ENCODE measurements at places on chromosomes 1 and 21. TPM values are rescaled to one million over a fixed set of nuclear protein-coding genes. Genes with fewer than 3 reads are reported as not detected.
A peak's percentile ranks its signal among the peaks of the same experiment; 100 is the strongest.

The TMEM82 gene
- total RNA-seq: not detected

DNA sequence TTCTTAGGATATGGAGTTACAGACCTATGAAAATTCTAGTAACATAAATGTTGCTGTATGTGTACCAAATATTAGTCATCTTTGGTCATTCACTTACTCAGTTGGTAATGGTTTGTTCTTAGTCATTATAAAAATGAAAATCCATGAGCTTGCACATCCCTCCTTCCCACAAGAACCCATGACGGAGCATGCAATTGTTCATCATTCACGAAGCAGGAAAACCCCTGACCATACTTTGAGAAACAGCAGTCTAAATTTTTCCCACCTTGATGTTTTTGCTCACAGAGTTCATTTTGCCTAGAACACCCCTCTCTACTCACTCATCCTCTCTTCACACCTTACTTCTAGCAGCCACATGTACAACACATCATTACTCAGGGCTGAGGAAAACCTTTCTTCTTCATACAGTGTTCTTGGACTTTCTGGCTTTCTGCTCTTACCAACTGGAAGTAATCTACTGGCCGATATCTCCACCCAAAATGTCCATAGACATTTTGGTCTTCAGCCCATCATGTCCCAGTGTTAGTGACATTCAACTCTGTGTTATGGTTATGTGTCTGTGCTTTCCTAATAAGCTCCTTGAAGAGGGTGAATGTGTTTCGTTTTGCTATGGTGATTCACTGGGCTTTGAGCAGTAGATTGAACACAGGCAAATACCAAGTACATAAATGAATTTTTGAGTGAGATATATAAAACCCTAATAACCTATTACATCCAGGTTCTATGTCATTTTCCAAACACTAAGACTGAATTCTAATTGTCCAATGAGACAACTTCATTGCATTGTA is 189.9 kb downstream of the ZC3H11B start:
- DNase-seq: peak; percentile 89
- no peak overlapping the region for H3K4me3 ChIP-seq
- H3K36me3 ChIP-seq: no peaks in the 10 kb centered on the region
- H3K4me1 ChIP-seq: peaks cover 2% of the 10 kb centered on the region

DNA sequence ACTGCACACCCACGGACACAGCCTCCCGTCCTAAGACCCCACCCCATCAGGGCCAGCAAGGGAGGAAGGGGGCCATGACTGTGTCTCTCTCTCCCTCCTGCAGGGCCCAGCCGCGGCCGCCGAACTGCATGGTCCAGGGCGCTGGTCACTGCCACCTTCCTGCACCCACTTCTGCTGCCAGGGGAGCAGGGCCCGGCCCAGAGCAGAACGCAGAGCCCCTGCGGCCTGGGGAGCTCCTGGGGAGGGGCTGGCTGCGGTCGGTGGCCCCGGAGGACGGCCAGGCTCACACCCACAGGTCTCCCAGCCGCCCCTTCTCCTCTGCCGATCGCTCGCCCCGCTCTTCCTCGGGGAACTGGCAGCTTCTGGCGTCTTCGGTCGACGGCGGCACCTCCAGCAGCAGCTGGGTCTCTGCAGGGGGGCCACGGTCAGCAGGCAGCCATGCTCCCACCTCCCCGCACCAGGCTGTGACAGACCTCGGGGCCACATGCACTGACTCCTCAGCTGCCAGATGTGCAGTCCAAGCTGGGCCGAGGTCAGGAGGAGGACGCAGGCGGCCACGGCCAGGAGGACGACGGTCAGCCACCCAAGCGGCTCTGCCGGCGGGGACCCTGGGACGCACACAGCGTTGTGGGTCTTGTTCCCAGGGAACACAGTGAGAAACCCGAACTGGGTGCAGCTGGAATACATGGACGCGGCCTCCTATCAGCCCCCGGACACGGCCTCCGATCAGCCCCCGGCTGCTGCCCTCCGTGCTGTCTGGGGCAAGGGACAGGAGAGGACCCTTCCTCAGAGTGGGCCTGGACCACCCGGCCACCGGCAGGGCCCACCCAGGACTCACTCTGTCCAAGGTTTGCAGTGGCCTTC is 2.6 kb downstream of the TNFRSF18 start:
- H3K4me1 ChIP-seq: peaks cover 8% of the 10 kb centered on the region
- no peak overlapping the region for H3K27ac ChIP-seq
- DNase-seq: no peak
- H3K4me3 ChIP-seq: no peak overlapping the region
- H3K27me3 ChIP-seq: no peaks in the 10 kb centered on the region

The AJAP1 gene
- under 0.01 TPM for total RNA-seq

The MFAP2 gene
- total RNA-seq: 2.5 TPM

GRCh38 chr1:89965193-89965768 is 29.6 kb upstream of the ZNF326 start:
- no peaks in the 10 kb centered on the region for H3K36me3 ChIP-seq
- no peak overlapping the region for H3K4me3 ChIP-seq
- H3K27ac ChIP-seq: no peak overlapping the region
- peaks cover 4% of the 10 kb centered on the region for H3K4me1 ChIP-seq
- no peaks in the 10 kb centered on the region for H3K27me3 ChIP-seq
- no peak for DNase-seq

- H3K36me3 ChIP-seq: no peaks in the 10 kb centered on the region
- H3K4me1 ChIP-seq: peaks cover 9% of the 10 kb centered on the region
- peak; percentile 34 for DNase-seq
- peak overlapping the region; percentile 86 for H3K27ac ChIP-seq
Observed at GRCh38 chr1:202807451-202807925, 733 bp downstream of the KDM5B start.

DNA sequence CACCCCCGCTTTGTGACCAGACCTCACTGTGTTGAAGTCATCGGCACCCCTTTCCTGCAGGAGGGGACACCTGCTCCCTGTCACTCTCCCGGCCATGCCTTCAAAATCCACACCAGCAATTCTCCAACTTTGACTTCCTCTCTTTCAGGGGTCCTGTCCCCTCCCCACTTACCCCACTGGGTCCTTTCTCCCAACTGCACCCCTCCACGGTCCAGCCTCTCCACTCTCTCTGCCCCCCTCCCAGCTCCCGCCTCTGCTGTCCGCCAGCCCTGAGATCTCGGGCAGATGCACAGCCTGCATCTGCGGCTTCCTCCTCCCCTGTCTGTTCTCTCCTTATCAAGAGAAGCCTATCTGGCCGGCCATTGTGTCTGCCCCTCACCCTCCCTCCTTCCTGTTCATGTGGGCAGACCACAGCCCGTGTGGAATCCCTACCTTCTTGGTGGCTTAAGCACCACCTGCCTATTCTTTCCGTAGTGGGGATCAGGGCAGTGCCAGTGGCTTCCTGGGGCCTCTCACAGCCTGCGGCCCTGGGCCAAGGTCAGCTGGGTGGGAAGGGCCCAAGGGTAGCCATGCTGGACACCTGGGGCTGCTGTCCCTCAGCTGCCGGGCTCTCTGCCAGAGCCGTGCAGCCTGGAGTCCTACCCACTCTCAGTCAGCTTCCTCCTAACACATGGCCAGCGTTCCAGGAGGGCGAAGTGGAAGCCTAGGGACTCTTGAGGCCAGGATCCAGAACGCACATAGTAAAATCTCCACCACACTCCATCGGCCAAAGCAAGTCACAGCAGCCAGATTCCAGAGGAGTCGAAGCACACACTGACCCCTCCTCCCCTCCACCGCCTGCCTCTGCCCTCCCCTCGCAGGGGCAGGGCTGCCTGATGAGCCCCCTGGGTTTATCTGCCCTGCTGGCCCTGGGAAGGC is 5.1 kb upstream of the HES4 start:
- H3K36me3 ChIP-seq: no peaks in the 10 kb centered on the region
- H3K4me3 ChIP-seq: no peak overlapping the region
- H3K27me3 ChIP-seq: no peaks in the 10 kb centered on the region
- H3K4me1 ChIP-seq: peaks cover 8% of the 10 kb centered on the region
- no peak overlapping the region for H3K27ac ChIP-seq

- no peak overlapping the region for H3K27ac ChIP-seq
- H3K36me3 ChIP-seq: peaks cover 9% of the 10 kb centered on the region
- DNase-seq: no peak
- peaks cover 5% of the 10 kb centered on the region for H3K27me3 ChIP-seq
- H3K4me3 ChIP-seq: no peak overlapping the region
- H3K4me1 ChIP-seq: peaks cover 17% of the 10 kb centered on the region
Observed at GRCh38 chr1:155133799-155134281, 1.8 kb upstream of the SLC50A1 start.

DNA sequence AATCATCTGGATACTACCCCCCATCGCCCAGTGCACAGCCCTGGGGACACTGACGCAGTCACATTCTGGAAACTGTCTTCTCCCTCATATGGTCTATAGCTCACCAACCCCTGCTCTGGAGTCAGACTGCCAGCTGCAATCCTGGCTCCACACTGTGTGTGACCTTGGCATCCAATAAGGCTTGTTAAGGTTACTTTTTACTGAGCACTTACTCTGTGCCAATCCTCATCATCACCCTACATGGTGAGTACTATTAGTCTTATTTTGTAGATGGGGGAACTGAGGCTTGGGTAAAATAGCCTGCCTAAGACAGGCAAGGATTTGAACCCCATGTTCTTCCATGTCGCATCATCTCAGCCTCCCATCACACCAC is 34.9 kb downstream of the AHDC1 start:
- no peaks in the 10 kb centered on the region for H3K27me3 ChIP-seq
- peaks cover 60% of the 10 kb centered on the region for H3K4me1 ChIP-seq
- no peak overlapping the region for H3K27ac ChIP-seq
- DNase-seq: no peak

DNA sequence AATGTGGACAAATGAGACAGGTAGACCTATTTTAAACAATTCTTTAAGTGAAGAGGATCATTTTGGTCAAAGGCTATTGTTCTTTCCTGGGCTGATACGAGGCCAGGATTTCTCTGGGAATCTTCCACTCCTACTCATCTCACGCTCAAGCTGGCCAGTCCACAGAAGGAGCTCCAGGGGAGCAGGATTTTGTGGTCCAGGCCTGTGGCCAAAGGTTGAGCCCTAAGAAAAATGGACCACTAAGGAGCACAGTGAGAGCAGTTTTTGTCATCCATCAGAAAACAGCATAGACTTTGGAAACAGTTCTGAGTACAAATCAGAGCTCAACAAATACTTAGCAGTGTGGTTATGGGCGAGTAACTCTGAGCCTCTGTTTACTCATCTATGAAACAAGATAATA is 260.2 kb upstream of the RUNX1 start:
- no peaks in the 10 kb centered on the region for H3K4me1 ChIP-seq
- no peak overlapping the region for H3K4me3 ChIP-seq
- no peak overlapping the region for H3K27ac ChIP-seq
- DNase-seq: no peak
- H3K36me3 ChIP-seq: no peaks in the 10 kb centered on the region

The SGIP1 gene
- 27.1 TPM for total RNA-seq

The ITGB2 gene
- not detected for total RNA-seq

The SPAG17 gene
- under 0.01 TPM for total RNA-seq

The AADACL4 gene
- not detected for total RNA-seq

DNA sequence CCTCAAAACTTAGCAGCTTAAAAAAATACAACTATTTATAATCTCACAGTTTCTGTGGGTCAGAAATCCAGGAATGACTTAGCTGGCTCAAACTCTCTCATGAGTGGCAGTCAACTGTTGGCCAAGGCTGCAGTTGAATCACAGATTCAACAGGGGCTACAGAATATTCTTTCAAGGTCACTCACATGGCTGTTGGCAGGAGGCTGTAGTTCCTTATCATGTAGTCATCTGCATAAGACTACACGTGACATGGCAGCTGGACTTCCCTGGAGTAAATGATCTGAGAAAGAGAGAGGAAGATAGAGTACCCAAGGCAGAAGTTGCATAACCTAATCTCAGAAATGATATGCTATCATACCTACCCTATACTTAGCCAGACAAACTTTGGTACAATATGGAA is 75.2 kb upstream of the TSPAN2 start:
- H3K36me3 ChIP-seq: no peaks in the 10 kb centered on the region
- peak; percentile 33 for DNase-seq
- peaks cover 8% of the 10 kb centered on the region for H3K4me1 ChIP-seq

DNA sequence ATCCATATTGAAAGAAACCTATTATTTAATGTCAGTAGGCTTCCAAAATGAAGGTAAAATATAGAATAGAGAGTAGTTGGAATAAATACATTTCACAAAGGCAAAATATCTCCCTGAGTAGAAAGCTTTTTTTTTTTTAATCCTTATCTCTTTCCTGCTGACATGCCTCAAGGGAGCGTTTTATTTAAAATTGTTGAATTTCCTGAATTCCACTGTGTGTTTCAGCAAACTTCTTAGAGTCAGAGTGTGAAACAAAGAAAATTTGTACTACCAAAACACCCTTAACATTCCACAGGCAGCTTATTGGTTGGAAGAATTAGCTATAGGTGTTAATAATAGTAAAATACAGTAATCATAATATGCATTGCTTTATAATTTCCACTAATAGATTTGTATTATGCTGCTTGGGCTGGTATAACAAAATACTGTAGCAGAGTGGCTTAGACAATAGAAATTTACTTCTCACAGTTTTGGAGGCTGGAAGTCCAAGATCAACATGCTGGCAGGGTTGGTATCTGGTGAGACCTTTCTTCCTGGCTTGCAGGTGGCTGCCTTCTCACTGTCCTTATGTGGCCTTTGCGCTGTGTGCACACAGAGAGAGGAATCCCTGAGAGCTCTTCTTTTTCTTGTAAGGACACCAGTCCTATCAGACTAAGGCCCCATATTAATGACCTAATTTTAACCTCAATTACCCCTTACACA is 468.4 kb upstream of the C1orf87 start:
- H3K4me1 ChIP-seq: no peaks in the 10 kb centered on the region
- no peaks in the 10 kb centered on the region for H3K27me3 ChIP-seq
- H3K4me3 ChIP-seq: no peak overlapping the region

The RBBP5 gene
- total RNA-seq: 37.5 TPM

DNA sequence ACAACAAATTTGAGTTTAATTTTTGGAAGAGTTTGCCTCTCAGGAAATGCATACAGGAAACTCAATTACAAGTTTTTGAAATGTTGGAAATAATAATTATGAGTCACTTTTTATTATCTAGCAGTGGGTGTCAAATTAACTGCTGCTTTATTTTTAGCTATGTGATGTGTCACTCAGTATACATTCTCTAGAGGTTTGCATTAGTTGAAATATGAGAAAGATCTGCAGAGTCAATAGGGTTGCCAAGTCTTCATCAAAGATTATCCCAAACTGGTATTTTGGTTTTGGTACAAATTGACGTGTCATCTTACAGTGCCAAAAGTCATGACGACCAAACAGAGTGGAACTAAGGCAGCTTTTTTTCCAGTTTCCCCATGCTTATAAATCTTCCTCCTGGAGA is 54.3 kb upstream of the DIPK1A start:
- DNase-seq: peak; percentile 54
- no peak overlapping the region for H3K27ac ChIP-seq
- H3K4me3 ChIP-seq: no peak overlapping the region
- peaks cover 6% of the 10 kb centered on the region for H3K27me3 ChIP-seq

The SLC30A1 gene
- total RNA-seq: 8.4 TPM

- no peaks in the 10 kb centered on the region for H3K4me1 ChIP-seq
- no peaks in the 10 kb centered on the region for H3K36me3 ChIP-seq
- peaks cover 18% of the 10 kb centered on the region for H3K27me3 ChIP-seq
- no peak for DNase-seq
Observed at GRCh38 chr1:210272666-210273065, 40.1 kb downstream of the SERTAD4 start.

The MRAP gene
- total RNA-seq: not detected

The UQCRHL gene
- 1.4 TPM for total RNA-seq

- DNase-seq: no peak
- H3K27ac ChIP-seq: no peak overlapping the region
- no peaks in the 10 kb centered on the region for H3K27me3 ChIP-seq
- peaks cover 2% of the 10 kb centered on the region for H3K4me1 ChIP-seq
- no peak overlapping the region for H3K4me3 ChIP-seq
- H3K36me3 ChIP-seq: no peaks in the 10 kb centered on the region
Observed at GRCh38 chr1:189774721-189775287, 702.9 kb downstream of the BRINP3 start.

All from IMR-90 (cell line).